ENCODE measurements at places on chromosomes 5 and 9.

GRCh38 chr9:38091310-38092199 is 22.5 kb upstream of the SHB start:
- no peak for DNase-seq

DNA sequence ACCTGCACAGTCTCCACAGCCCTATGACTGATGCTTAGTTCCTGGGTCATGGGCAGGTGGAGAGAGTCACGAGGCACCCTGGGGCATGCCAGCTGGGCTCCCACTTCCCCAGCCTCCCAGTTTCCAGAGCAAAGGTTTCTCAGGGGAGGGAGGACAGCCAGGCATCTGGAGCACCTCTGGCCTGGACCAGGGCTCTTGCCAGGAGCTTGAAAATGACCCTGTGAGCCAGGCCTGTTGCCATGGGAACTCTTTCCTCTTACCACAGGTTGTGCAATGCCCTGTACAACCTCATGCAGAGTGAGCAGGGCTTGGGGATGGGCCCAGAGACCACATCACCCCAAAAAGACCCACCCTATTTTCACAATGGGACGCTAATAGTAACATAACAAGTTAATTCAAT is 113.1 kb downstream of the PSD2 start:
- DNase-seq = no peak

- DNase-seq = no peak
These were observed 139.3 kb downstream of the AOPEP start for GRCh38 chr9:94865582-94866452.

DNA sequence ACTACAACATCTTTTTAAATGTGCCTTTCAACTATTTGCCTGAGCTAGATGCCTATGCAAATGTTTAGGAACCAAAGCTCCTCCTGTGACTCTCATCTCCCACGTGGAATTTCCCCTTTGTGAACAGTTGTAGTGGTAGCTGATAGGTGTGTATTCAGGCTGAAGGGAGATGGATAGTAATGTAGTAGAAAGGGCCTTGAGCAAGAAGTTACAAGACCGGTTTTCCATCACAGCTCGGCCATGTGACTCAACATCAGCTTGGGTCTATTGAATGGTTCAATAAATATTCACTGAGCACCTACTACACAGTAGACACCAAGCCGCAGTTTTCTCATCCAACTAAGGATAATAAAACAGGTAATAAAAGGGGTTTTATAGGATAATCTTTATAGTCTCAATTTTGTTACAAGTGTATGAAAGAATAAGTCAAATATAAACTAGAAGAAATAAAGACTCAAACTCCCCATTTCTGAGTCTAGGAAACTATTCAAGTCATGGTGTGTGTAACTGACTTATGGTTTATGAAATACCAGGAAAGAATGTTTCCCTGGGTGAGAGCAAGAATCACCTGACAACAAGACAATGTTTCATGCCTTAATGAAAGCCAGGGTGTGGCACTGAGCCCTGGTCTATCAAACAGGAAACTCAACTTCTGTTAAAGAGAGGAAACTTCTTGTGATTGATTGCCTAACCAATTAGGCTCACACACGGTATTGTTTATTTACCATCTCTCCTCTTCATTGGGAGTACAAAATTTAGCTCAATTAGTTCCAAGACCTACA is 187.1 kb upstream of the SPEF2 start:
- DNase-seq = no peak

- no peak for DNase-seq
These were observed 187.6 kb downstream of the CSNK1G3 start for GRCh38 chr5:123699571-123699970.

- DNase-seq = no peak
These were observed 31.1 kb downstream of the KCNIP1 start for GRCh38 chr5:170534941-170535340.

DNA sequence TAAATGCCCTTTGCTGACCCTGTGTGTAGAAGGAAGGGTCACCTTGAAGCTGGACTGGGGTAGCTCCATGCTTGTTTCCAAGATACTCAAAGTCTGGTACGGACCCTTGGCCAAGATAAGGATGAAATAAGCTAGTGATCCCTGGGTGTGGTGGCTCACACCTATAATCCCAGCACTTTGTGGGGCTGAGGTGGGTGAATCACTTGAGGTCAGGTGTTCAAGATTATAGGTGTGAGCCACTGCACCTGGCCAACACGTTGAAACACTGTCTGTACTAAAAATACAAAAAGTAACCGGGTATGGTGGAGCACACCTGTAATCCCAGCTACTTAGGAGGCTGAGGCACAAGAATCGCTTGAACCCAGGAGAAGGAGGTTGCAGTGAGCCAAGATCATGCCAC is 33.3 kb downstream of the ACOT12 start:
- DNase-seq = no peak

DNA sequence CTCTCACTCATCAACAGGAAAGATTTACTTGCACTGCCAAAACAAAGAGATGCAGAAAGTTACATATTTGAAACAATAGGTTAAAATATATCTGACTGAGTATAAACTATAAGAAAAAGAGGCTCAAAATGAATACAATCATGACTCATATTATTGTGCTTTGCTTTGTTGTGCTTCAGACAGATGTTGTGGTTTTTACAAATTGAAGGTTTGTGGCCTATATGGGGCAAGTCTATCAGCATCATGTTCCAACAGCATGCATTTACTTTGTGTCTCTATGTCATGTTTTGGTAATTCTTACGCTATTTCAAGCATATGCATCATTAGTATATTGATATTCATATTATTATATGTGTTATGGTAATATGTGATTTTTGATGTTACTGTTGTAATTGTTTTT is 330.0 kb downstream of the PRR16 start:
- DNase-seq = no peak

- no peak for DNase-seq
These were observed 34.3 kb upstream of the OLFM1 start for GRCh38 chr9:135053133-135053532.

GRCh38 chr9:3608011-3608410 is 82.2 kb upstream of the RFX3 start:
- no peak for DNase-seq

DNA sequence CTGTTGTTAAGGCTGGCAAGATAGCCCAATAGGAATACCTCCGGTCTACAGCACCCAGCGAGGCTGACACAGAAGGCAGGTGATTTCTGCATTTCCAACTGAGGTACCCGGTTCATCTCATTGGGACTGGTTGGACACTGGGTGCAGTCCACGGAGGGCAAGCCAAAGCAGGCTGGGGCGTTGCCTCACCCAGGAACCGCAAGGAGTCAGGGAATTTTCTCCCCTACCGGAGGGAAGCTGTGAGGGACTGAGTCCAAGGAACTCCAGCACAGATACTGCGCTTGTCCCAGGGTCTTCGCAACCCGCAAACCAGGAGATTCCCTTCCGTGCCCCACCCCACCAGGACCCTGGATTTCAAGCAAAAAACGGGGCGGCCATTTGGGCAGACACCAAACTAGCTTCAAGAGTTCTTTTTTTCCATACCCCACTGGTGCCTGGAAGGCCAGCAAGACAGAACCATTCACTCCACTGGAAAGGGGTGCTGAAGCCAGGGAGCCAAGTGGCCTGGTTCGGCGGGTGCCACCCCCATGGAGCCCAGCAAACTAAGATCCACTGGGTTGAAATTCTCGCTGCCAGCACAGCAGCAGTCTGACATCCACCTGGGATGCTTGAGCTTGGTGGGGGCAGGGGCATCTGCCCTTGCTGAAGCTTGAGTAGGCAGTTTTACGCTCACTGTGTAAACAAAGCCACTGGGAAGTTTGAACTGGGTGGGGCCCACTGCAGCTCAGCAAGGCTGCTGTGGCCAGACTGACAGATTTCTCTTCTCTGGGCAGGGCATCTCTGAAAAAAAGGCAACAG is 647.2 kb downstream of the BNC2 start:
- no peak for DNase-seq

- no peak for DNase-seq
These were observed 187.0 kb upstream of the ADCY2 start for GRCh38 chr5:7208938-7209337.

DNA sequence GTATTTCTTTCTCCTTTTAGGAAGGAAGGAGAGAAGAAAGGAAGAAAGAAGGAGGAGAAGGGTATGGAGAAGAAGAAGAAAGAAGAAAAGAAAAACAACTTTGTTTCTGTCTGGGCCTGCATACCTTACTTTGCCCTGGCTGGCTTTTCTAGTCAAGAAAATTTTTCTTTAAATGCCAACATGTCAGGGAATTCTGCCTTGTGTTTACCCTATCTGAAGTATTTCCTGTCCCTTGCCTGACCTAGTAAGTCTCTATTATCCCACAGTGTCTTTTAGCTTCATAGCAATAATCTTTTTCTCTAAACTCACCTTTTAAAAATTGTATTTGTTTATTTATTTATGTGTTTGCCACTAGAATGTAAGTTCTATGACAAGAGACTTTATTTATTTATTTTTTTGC is 1864.1 kb downstream of the EFNA5 start:
- no peak for DNase-seq

DNA sequence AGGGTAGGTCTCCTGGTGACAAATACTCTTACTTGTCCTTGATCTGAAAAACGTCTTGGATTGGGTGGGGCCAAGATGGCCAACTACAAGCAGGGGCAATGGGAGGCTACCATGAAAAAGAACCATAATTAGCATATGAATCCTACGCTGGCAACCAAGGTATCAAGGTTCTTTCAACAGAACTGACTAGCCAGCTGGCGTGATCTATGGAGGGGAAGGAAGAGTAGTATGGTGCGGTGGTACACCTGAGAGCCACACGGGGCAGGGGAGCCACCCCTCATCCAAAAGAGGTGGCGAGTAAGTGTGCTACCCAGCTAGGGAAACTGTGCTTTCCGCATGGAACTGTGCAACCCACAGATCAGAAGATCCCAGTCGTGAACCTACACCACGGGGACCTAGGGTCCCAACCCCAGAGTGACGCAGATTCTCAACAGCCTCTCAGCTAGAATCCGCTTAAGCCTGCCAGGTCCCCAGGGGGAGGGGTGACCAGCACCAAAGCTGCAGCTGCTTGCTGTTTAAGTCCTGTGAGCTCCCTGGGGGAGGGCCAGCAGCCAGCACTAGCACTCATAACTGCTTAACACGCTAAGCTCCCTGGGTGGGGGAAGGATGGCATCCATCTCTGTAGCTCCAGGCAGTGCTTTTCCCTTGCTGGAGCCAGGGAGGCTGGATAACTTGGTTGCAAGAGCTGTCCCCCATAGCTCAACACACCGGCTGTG is 334.8 kb downstream of the FBXL17 start:
- DNase-seq = no peak

GRCh38 chr5:139341689-139342422 is at the start of gene PAIP2:
TSS of gene PAIP2 (plus strand) at chr5:139341854. CDS start at chr5:139363785, 21,931 bp downstream.
- DNase-seq = peak; percentile 92

GRCh38 chr9:82110881-82111280 is 122.3 kb downstream of the SPATA31D1 start:
- DNase-seq = no peak

GRCh38 chr9:89779405-89780203 is 174.8 kb downstream of the GADD45G start:
- no peak for DNase-seq

GRCh38 chr9:13911473-13911872 is 402.5 kb downstream of the NFIB start:
- DNase-seq = no peak

DNA sequence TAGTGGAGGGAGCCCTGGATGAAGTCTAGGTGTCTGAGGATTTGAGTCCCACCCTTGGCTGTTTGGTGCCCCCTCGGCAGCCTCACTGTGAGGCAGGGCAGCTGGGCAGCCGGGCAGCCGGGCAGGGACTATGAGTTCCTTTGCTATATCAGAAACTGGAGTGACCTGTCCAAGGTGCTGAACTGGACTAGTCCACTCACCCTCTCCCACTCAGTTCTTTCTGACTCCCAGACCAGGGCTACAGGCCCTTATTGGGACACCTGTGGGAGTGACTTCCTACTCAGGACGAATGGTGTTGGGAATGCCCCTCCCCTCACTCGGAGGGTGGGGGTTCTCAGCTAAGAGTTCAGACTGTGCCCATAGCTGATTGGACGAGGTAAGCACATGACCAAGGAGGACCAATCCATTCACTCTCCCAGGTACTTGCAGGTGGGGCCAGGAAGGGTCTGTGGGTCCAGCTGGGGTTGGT is 34.1 kb upstream of the RAPGEF1 start:
- DNase-seq = no peak

DNA sequence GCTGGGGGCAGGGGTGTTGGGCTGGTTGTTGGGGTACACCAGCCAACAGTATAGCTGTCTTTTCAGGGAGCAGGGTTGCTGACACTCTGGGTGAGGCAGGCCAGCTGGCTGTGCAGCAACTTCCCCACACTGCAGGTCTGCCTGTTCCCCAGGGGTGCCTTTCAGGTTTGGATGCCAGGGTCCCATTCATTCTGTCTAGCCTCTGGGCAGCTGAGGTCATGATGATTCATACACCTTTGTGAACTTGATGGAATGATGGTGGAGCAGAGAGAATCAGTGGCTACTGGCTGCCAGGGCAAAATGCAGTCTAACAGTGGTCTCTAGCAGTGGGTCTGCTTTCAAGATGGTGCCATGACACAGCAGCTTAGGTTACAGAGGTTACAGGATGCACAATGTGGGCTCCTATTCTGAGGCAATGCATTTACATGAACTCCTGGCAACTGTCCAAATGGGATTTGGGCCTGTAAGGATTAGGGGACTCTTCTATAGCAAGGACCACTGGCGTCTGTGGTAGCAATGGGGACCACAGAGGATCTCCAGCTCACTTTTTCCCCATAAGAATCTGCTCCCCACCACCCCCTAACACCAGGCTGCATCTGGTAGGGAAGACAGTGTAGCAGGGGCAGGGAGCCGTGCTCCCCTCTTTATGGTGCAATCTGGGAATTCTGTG is 103.7 kb downstream of the FEM1C start:
- no peak for DNase-seq

DNA sequence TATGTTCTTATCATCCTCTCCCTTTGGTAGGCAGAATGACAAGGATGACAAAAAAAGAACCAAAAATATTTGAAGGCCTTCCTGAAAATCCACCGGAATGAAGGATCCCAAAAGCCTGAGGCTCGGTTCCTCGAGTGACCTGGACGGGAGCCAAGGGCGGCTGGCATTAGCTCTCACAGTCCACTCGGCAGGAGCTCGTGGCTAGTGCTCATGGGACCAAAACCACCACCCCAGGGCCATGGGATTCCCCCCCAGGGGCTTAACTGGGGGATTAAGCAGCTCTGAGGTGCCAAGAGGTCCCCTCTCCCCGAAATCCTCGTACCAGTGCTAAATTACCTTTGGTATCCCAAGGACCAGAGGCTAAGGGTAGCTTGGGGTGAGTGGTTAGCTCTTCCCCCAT is 586 bp upstream of the PDZD2 start:
- DNase-seq = no peak

GRCh38 chr9:4131946-4132345 is 167.9 kb downstream of the GLIS3 start:
- no peak for DNase-seq

DNA sequence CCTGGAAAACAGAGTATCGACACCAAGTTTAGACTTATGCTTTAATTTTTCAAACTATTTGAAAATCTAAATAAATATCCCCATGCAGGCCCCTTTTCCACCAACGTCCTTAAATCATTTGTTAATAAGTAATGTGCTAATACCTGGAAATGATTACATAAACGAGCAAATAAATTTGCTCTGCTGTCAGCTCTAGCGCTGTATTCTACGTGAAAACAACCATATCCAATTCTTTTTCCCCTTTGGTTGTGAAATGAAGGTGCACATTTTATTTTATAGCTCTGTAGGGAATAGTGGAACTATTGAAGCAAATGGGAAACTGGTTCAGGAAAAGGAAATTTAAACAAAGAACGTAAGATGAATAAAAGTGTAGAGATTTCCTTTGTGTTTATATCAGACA is 137.7 kb upstream of the ZNF608 start:
- DNase-seq = no peak

GRCh38 chr9:87599901-87600610 is 102.4 kb downstream of the DAPK1 start:
- no peak for DNase-seq

All from SK-N-MC (cell line).